ENCODE measurements at places on chromosomes 7 and 10.

DNA sequence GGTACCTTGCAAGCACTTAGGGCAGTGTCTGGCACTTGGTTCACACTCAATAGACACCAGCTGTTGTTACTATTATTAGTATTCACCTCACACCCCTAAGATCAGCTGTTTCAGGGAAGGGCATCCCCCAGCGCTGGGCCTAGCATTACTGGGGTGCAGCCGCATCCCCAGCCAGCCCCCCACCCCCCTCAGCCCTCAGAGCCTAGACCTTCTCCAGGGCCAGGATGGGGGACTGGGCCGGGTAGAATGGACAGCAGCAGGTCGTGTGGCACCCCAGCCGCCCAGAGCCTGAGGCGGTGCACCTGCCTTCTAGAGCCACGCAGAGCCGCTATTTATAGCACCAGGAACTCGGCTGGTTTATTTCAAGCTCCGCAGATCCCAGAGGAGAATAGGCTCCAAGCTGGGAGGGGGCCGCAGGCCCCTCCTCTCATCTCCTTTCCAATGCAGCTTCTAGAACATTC is 60.5 kb downstream of the GTF2IRD1 start:
- DNase-seq = no peak

GRCh38 chr7:32639122-32639521 is 143.8 kb downstream of the AVL9 start:
- DNase-seq = no peak

GRCh38 chr7:50467817-50468610 is 17.9 kb upstream of the FIGNL1 start:
- DNase-seq = peak; percentile 64

GRCh38 chr7:76074972-76075370 is 27.1 kb downstream of the MDH2 start:
- no peak for DNase-seq

- no peak for DNase-seq
These were observed 199.3 kb downstream of the SNX10 start for GRCh38 chr7:26490640-26491624.

DNA sequence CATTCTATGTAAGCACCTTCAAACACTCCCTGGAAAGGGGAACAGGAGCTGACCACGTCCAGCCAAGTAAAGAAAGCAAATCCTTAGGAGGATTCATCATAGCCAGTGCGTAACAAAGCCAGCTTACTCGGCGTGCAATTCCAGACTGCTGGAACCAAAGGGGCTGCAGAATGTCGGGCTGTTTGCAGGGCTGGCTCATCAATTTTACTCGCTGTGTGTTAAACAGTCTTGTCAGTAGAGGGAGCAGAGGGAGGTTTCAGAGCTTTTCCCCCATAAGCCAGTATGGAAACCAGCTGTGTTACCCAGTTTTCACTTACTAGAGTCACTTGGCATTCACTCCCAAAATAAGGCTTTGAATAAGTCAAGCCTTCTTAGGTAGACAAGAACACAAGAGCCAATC is 127.1 kb downstream of the KMT2E start:
- no peak for DNase-seq
